ENCODE measurements at places on chromosomes 3 and 15. TPM values are rescaled to one million over a fixed set of nuclear protein-coding genes. Genes with fewer than 3 reads are reported as not detected.

The TRIM59 gene
- 38.8 TPM for total RNA-seq

- ATAC-seq, result no peak
These were observed 193.9 kb downstream of the ZNF621 start for GRCh38 chr3:40718681-40719080.

- ATAC-seq, result peak; percentile 31
These were observed 333.8 kb upstream of the UMPS start for GRCh38 chr3:124396339-124396950.

GRCh38 chr3:29346828-29347227 is 66.0 kb downstream of the RBMS3 start:
- ATAC-seq, result no peak

DNA sequence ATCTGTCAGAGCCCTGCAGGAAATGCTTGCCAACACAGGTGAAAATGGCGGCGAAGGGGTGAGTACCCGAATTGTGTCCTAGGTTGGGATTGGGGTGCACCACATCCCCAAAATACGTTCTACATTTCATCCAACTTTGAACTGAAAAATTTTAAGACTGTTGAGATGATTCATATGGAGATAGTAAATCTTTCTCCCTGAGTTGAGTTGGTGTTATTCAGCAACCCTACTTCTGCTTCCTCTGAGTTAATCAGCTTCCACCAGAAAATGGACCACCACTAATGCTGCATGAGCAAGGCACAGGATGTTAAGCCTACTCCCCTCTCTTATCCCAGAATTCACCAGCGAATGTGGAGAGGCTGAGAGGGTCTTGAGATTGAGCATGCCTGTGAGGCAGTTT is 192.9 kb downstream of the RYR3 start:
- ATAC-seq, result no peak

DNA sequence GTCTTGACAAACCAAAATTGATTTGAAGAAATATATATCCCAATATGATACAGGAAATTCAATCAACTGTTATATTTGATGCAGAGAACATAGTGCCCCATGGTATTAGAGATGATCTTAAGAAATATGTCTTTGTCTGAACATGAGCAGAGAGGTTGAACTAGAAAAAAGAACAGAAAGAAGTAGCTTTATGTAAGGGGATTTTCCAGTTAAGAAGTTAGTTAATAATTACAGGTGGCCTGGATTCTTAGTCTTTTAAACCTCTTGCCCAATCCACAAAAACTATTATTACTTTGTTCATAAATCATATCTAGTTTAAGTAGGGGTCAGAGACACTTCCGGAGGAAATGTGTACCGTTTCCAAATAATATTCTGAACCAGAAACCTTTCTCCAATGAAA is 1186.7 kb upstream of the EPHA6 start:
- ATAC-seq, result no peak

DNA sequence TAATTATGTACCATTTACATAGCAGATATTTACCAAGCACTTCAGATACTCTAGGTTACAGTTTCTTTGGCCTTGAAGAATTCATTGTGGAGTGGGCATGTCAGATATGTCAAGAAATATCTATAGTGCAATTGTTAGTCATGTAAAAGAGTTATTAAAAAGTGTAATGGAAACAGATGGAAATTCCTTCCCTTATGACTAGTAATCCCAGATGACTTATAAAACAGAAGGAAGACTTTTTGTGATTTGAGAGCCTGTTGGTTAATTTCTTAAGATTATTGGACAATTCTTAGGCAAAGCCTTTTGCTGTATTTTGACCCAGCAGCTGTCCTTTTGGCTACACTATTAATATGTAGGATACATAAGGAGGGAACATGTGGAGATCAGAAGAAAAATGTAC is 708.9 kb upstream of the NECTIN3 start:
- ATAC-seq, result no peak

The TNNC1 gene
- 1.9 TPM for total RNA-seq

DNA sequence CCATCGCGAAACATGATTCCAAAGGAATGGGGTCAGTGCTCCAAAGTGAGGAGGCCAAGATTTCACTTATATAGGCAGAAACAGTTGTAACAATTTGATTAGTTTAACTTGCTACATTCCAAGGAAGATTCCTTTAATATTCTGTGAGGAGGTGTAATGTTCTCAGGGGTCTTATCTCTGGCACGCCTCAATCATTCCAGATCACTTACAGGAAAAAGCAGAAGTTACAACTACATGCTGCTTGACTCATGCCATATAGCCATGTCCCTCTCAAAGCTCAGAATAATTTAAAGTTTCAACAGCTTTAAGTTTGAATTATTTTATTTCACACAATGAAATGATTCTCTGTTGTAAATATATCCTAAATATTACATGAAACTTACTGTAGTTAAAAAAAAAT is 3.5 kb upstream of the FYTTD1 start:
- no peak for ATAC-seq

The MED12L gene
- 6.0 TPM for total RNA-seq

The GLDN gene
- total RNA-seq, result 14.1 TPM

The FOXL2 gene
- total RNA-seq, result 0.08 TPM

DNA sequence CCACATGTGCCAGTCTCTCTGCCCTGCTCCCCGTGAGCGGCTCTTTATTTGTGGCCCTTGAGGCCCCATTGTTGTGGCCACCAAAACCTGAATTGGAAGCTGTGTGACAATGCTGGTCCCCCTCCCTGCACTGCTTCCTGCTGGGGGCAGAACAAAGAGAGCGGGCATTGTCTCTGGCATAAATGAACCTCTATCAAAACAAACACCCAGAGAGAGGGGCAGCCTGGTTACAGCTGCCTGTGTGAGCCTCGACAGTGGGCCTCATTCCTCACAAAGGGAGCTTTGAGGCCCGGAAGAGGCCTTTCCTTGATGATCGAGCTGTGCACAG is 152.9 kb downstream of the IGF1R start:
- ATAC-seq, result peak; percentile 64

GRCh38 chr15:76451540-76451939 is 115.0 kb downstream of the ISL2 start:
- ATAC-seq, result no peak

DNA sequence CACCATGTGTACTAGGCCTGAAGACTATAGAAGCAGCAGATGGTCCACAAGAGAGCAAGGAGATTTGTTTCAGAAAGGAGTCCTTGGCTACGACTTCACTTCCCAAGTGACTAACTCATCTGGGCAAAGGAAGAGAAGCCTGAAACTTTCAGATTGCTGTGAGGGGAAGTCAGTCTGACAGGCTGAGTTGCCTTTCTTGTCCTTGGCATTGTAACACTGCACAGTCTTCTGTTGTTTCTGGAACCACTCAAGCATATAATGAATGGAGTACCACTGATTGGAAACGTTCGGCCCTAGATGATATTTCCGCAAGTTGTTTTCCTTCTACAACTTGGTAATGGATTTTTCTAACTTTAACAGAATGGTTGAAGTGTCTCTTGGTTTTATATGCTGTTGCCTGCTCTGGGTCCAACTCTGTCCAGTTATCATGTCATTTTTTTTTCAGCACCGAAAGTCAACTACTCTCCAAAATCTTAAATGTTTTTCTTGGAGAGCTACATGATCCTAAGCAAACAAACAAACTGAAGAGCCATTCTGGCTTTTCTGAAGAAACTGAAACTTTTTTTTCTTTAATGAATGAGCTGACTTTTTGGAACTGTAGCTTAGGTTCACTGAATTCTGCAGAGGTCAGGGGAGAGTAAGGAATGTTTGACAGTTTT is 685.7 kb downstream of the MECOM start:
- no peak for ATAC-seq

DNA sequence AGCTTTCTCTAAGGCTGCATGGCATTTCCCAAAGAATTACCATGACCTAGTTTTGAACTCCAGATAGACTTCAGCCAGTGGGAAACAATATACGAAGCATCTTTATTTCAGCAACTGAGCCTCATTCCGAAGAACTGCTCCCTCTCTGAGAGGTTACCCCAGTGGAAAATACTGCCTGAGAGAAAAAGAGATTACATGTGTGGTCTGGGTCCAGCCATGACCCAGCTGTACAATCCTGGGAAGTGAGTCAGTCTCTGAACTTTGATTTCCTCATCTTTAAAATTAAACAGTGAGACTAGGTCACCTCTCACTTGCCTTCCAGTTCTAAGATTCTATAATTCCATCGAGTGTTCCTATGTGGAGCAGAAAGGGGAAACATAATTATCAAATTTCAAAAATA is 42.4 kb downstream of the TNIK start:
- ATAC-seq, result no peak

DNA sequence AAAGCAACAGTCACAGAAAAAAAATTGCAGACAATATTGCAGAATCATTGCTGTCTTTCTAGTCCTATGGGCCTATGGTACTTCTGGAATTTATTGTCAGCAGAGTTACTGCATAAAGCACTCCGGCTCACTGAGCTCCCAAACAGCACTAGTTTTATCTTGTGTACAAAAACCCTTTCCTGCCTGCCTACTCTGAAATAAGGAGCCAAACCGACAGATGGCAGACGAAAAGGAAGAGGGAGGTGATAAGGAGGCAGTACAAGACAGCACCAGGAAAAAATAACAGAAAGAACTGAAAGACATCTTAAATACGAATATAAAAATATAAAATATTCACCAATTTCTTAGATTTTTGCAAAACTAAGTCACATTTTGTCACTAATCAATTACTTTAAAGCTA is 15.6 kb downstream of the HERC1 start:
- no peak for ATAC-seq

- ATAC-seq, result peak; percentile 91
These were observed 296.6 kb downstream of the SUCLG2 start for GRCh38 chr3:67357610-67358458.

- peak; percentile 97 for ATAC-seq
These were observed 8.1 kb downstream of the SPATA12 start for GRCh38 chr3:57068437-57069089.

GRCh38 chr3:40047406-40047805 is 238.0 kb downstream of the MYRIP start:
- ATAC-seq, result no peak

The CHST13 gene
- not detected for total RNA-seq

The MEIS2 gene
- 21.5 TPM for total RNA-seq

The GOLGA8S gene
- total RNA-seq, result 0.16 TPM

- no peak for ATAC-seq
These were observed 97.4 kb downstream of the DTWD1 start for GRCh38 chr15:49718234-49718633.

GRCh38 chr3:171830518-171830875 is 12.7 kb upstream of the TMEM212 start:
- ATAC-seq, result no peak

The XCR1 gene
- 0.05 TPM for total RNA-seq

The PML gene
- total RNA-seq, result 31.3 TPM

- ATAC-seq, result no peak
These were observed 145.2 kb downstream of the THRB start for GRCh38 chr3:24349367-24350019.

DNA sequence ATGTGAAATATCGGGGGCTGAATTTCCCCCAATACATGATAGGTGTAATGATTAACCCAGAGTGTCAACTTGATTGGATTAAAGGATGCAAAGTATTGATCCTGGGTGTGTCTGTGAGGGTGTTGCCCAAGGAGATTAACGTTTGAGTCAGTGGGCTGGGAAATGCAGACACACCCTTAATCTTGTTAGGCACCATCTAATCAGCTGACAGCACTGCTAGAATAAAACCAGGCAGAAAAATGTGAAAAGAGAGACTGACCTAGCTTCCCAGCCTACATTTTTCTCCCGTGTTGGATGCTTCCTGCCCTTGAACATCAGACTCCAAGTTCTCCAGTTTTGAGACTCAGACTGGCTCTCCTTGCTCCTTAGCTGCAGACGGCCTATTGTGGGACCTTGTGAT is 247.8 kb downstream of the OTOL1 start:
- no peak for ATAC-seq

DNA sequence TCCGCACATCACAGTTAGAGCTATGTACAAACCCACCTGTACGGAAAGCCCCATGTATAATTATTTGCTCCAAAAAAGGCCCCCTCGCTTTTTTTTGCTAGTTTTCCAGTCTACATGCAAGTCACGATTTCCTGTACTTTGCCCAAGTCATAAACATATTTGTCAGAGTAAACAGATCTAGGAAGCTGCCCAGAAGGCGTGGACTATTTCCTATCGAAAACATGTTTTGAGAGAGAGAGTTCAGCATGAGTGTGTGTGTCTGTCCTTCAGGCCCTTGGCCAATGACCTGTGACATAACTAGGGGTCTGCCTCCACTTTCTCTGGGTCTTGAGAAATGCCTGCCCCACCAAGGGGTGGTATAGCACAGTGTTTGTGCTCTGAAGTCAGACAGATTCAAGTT is 72.7 kb upstream of the HACD2 start:
- ATAC-seq, result no peak

DNA sequence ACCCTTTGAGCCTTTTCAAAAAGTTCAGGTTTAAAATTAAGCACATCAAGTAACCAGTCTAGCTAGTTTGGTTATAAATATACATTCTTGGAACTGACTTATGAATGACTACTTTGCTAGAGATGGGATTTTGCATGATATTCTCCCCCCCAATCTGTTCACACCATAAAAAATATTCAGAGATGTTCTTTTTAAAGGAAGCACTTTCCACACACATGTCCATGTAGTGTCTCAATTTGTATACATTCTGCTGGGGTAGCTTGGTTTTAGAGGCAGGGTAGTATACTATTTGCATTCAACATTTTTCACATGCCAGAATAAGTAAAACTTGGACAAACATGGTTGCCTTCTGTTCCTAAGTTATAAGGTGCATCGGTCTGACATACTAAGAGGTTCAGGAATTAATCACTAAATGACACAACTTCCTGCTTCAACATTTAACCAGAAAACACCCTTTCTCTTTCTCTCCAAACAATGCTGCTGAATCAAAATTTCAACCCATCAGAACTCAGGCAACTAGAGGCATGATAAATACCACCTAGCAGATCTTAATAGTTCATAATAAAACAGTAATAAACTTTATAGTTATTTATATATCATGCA is 57.0 kb downstream of the SUMF1 start:
- ATAC-seq, result no peak

DNA sequence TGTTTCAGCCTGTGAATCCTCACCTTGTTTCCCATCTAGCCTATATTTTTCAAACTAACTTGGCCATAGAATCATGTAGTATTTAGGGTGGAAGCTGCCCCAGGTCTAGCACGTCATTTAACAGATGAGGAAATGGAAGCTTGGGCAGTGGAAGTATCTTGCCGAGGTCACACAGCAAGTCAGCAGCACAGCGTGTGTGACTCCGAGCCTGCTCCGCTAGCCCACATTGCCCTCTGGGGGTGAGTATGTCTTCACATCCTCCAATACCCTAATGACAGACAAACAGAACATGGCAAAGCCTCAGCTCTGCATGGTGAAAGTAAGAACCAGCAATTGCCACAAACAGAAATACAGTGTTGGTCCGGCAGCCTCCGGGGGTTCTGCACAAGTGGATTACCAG is 2.2 kb upstream of the CCR5 start:
- no peak for ATAC-seq

The PARP15 gene
- 1.1 TPM for total RNA-seq

- peak; percentile 81 for ATAC-seq
These were observed at the start of gene ZNF592 for GRCh38 chr15:84748274-84749110. TSS of gene ZNF592 (plus strand) at chr15:84748592. CDS start at chr15:84782676, 34,084 bp downstream.

The FEZF2 gene
- 0.13 TPM for total RNA-seq

GRCh38 chr3:192830291-192831110 is 87.2 kb downstream of the MB21D2 start:
- no peak for ATAC-seq

The PPP1R14D gene
- total RNA-seq, result not detected

Measured in motor neuron (in vitro differentiated cells).